ENCODE measurements at places on chromosomes 11 and 22.

- peak; percentile 81 for DNase-seq
Observed at GRCh38 chr11:128232588-128232987, 354.8 kb downstream of the ETS1 start.

- no peak for DNase-seq
Observed at GRCh38 chr11:132125988-132126871, 755.8 kb downstream of the NTM start.

DNA sequence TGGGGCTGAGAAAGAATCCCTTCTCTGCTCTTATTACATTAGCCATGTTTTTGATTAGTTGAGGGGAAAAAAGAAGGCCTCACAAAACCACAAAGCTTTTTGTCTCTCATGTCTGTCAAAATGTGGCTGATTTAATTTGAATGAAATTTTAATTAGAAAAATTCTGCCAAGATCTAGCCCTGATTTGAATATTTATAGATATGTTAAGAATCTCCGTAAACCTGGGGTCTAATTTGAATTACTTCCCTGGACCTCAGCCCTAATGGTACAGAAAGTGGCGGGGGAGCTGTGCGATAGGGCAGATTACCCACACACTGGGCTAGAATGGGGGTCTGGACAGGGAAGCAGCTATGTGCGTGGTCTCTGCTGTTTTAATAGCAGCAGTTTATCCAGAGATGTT, 141.3 kb upstream of the TTC12 start:
- no peak for DNase-seq

DNA sequence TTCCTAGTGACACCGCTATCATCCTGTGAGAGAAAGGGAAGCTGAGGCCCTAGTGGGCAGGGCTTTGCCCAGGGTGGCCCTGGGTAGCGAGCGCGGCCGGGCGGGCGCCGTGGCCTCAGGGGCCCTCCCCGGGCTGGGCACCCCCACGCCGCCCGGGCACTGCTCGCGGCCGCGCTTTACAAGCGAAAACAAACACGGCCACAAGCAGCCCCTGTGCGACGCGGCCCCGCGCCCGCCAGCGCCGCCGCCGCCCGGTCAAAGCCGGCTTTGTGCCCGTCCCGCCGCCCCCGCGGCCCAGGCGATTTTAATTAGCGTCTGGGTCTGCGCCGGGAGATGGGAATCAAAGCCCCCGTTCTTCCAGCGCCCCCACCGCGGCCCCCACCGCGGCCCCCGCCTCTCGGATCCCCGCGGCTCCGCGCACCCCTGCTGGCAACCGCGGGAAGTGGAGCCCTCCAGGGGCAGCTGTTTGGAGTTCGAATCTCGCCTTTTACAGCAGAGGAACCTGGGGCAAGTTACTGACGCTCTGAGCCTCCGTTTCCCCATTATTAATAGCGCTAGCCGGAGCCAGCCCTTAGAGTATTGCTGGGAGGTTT, 47.9 kb downstream of the CHRDL2 start:
- peak; percentile 24 for DNase-seq

GRCh38 chr11:56916162-56916561, 72.6 kb upstream of the OR5AK2 start:
- no peak for DNase-seq

DNA sequence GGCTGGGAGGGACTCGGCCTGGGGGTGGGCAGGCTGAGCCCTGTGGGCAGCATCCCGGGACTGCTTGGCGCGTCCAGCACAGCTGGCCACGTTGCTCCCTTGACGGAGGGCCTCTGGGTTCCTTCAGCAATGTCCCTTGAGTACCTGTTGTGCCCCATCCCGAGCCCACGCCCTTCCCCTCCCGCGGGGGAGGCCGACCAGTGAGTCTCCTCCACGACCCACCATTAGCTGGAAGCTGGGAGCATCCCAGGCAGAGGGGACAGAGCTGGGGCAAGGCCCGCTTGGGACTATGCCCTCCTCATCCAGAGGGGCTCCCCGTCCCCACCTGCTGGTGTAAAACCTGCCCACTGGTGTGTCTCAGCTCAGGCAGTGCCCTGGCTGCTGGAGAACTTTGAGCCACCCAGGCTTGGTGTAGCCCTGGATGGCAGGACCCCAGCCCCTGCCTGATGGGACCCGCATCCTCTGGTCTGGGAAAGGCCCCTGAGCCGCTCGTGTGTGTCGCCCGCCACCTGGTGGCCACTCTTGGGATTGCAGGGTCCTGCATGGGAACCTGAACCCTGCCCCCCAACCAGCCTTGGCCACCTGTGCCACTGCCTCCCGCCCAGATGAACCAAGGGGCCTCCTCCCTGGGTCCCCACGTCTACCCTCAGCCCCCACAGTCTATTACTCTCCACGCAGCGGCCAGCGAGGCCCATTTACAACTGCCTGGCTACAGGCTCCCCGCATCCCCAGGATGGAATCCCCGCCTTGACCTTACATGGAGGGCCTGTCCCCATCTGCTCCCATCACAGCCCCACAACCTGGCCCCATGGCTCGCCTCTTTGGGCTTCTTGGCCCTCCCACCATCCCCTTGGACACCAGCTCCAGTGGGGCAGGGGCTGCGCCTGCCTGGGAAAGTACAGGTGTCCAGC, 16.6 kb upstream of the ARHGAP8 start:
- peak; percentile 93 for DNase-seq

GRCh38 chr22:38098410-38099249, 11.9 kb downstream of the BAIAP2L2 start:
- DNase-seq = no peak

- DNase-seq = no peak
Observed at GRCh38 chr22:35914665-35915476, 113.8 kb downstream of the RBFOX2 start.

- DNase-seq = no peak
Observed at GRCh38 chr11:87368858-87369480, 331.2 kb downstream of the TMEM135 start.

- DNase-seq = no peak
Observed at GRCh38 chr22:31954535-31955523, 10.5 kb downstream of the YWHAH start.

GRCh38 chr22:32552521-32552920, 77.9 kb downstream of the FBXO7 start:
- DNase-seq = no peak

DNA sequence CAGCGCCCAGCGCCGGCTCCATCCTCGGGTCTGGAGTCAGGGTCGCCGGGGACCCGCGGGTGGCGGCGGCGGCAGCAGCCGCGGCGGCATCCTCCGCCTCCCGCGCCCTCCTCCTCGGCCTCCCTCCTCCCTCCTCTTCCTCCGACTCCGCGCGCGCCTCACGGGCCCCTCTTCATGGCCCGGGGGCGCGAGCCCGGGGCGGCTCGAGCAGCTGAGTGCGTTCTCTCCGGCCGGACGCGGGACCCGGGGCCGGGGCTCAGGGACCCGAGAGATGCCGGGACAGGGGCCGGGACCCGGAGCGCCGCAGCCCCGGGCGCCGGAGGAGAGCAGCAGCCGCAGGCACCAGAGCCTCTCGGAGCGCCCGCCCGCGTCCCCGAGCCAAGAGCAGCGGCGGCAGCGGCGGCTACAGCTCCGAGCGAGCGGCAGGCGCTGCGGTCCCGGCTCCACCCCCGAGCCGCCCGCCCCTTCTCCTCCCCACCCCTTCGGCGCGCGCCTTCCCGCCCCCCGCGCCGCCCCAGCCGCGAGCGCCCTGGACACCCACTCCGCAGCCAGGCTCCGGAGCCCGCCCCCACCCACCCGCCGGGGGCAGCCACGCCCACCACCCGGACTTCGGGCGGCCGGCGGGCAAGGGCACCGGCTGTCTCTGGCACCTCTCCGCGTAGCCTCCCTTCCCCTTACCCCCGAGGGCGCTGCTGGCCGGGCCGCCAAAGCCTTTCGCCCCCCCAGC, at the start of gene CHST1:
CHST1 (minus strand) TSS at position 417 of the 727 bp plus-strand sequence. CDS start 14,699 bp downstream, outside the sequence.
- DNase-seq = peak; percentile 29

- peak; percentile 42 for DNase-seq
Observed at GRCh38 chr22:43136255-43136654, 6.9 kb downstream of the MCAT start.

Data from activated T-cell treated with anti-CD3 and anti-CD28 coated beads, Interleukin-2, amount 50 U/mL, for 48 hours (primary cell).